ENCODE measurements at places on chromosomes 1 and 21. TPM values are rescaled to one million over a fixed set of nuclear protein-coding genes. Genes with fewer than 3 reads are reported as not detected.

The TRABD2B gene
- total RNA-seq = not detected

The IVL gene
- total RNA-seq = 1.7 TPM

The PBX1 gene
- total RNA-seq = 62.4 TPM

The FAAH gene
- total RNA-seq = 1.00 TPM

The CTTNBP2NL gene
- 14.6 TPM for total RNA-seq

The PADI2 gene
- not detected for total RNA-seq

The RCSD1 gene
- not detected for total RNA-seq

The TIE1 gene
- total RNA-seq = 67.9 TPM

The E2F2 gene
- 0.50 TPM for total RNA-seq

The PTP4A2 gene
- 366 TPM for total RNA-seq

The OR2T11 gene
- total RNA-seq = not detected

The KLHDC9 gene
- 1.3 TPM for total RNA-seq

The ACTL8 gene
- 0.12 TPM for total RNA-seq

The RNF2 gene
- total RNA-seq = 18.6 TPM
